GM23248 (cell line): ENCODE measurements at places on chromosomes 3 and 15.

GRCh38 chr15:83491486-83491885 lies 44.3 kb downstream of the SH3GL3 start:
- DNase-seq = no peak
- no peaks in the 10 kb centered on the region for H3K36me3 ChIP-seq
- no peak overlapping the region for H3K4me3 ChIP-seq
- no peaks in the 10 kb centered on the region for H3K4me1 ChIP-seq

GRCh38 chr15:90295270-90295648 lies 29.8 kb downstream of the NGRN start:
- no peaks in the 10 kb centered on the region for H3K36me3 ChIP-seq
- H3K27ac ChIP-seq = no peak overlapping the region
- no peaks in the 10 kb centered on the region for H3K4me1 ChIP-seq
- no peaks in the 10 kb centered on the region for H3K27me3 ChIP-seq
- DNase-seq = no peak

GRCh38 chr3:4704552-4704951 lies 211.4 kb downstream of the ITPR1 start:
- H3K4me3 ChIP-seq = no peak overlapping the region
- H3K27me3 ChIP-seq = no peaks in the 10 kb centered on the region
- peaks cover 5% of the 10 kb centered on the region for H3K4me1 ChIP-seq

DNA sequence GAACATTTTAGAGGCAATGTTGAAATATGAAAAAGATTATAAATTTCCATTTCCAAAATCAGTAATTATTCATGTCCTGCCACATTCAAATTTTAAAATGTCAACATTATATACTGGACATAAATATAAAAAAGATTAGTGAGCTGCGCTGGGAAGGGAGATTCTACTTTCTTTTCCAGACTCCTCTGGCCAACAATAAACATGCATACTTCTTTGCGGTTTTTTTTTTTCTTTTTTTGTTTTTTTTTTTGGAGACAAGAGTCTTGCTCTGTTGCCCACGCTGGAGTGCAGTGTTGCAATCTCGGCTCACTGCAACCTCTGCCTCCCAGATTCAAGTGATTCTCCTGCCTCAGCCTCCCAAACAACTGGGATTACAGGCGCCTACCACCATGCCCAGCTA lies 105.5 kb downstream of the ADAM10 start:
- no peaks in the 10 kb centered on the region for H3K4me1 ChIP-seq
- DNase-seq = no peak
- H3K27me3 ChIP-seq = no peaks in the 10 kb centered on the region
- H3K36me3 ChIP-seq = peaks cover 41% of the 10 kb centered on the region
- H3K27ac ChIP-seq = no peak overlapping the region

DNA sequence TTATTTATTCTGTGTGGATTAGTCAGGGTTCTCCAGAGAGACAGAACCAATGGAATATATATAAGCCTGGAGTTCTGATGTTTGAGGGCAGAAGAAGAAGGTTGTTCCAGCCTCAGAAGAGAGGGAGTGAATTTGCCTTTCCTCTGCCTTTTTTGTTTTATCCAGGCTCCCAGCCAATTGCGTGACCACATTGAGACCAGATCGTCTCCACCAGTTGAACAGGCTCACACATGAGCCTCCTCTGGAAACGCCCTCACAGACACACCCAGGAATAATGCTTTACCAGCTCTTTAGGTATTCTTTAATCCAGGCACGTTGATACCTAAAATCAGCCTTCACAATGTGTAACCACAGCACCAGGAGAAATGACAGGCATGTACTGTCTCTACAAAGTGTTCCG lies 923.1 kb downstream of the TBL1XR1 start:
- no peaks in the 10 kb centered on the region for H3K4me1 ChIP-seq
- H3K27ac ChIP-seq = no peak overlapping the region
- DNase-seq = no peak
- H3K36me3 ChIP-seq = no peaks in the 10 kb centered on the region
- H3K4me3 ChIP-seq = no peak overlapping the region
- H3K27me3 ChIP-seq = no peaks in the 10 kb centered on the region

DNA sequence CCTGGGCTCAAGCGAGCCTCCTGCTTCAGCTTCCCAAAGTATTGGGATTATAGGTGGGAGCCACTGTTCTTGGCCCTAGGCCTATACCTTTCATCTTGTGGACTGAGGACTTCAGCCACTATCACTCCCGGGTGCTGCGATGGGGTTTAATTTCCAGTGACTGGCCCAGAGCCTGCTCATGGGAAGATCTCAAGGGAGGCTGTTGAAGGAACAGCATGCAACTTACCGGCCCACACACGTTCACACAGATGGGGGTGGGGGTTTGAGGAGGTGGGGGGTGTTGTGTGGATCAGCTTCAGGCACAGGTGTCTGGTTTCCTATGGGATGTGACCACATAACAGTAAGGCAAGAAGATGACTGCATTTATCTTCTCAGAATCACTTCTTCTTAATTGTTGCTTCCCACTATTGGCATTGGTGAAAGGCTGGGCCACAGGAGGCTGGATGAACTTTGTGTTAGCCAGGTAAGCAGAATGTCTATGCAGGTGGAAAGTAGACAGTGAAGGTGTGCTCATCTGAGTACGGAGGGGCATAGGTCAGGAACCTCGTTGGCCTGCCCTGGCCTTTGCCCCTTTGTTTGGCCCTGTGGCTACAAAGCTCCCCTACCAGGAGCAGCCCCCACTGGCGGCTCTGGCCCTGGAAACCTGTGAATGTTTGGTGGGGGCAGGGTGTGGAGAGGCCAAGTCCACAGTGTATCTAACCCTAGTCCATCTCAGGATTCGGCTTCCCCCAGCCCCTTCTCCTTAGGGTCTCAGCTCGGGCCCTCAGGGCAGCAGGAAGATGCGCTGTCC lies 1.4 kb upstream of the APBA2 start:
- no peak overlapping the region for H3K4me3 ChIP-seq
- no peak overlapping the region for H3K27ac ChIP-seq
- no peaks in the 10 kb centered on the region for H3K36me3 ChIP-seq
- H3K27me3 ChIP-seq = peaks cover 18% of the 10 kb centered on the region

DNA sequence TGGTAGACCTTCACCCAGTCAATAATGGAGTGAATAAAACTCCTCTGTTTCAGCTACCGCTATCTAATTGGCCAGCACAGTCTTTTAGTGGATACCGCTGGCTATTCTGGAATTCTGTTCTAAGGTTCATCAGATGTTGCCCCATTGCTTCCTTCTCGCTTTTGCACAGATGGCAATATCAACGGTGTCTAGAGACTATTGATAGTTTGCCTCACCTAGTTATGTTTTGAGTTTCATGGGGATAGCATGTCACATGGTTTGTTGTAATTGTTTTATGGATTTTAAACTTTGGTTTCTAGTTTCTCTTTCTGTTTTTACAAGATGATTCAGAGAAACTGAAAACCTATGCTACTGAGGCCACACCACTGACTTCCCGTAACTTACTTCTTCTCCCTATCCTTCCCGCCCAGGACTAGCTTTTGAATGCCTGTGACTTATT lies 2.0 kb downstream of the XRN1 start:
- H3K4me1 ChIP-seq = peaks cover 26% of the 10 kb centered on the region
- peak overlapping the region; percentile 95 for H3K27ac ChIP-seq
- no peaks in the 10 kb centered on the region for H3K27me3 ChIP-seq
- peak overlapping the region; percentile 89 for H3K4me3 ChIP-seq
- no peaks in the 10 kb centered on the region for H3K36me3 ChIP-seq

GRCh38 chr3:195209083-195209846 lies 61.7 kb downstream of the XXYLT1 start:
- peak overlapping the region; percentile 93 for H3K27ac ChIP-seq
- H3K27me3 ChIP-seq = no peaks in the 10 kb centered on the region
- peak; percentile 65 for DNase-seq
- peak overlapping the region; percentile 52 for H3K4me3 ChIP-seq
- H3K4me1 ChIP-seq = peaks cover 56% of the 10 kb centered on the region

GRCh38 chr15:73324496-73325170 lies 44.1 kb downstream of the HCN4 start:
- no peak overlapping the region for H3K27ac ChIP-seq
- H3K36me3 ChIP-seq = no peaks in the 10 kb centered on the region
- H3K27me3 ChIP-seq = peaks cover 3% of the 10 kb centered on the region; the same call in 1 of the 2 replicates
- H3K4me3 ChIP-seq = no peak overlapping the region
